ENCODE measurements at places on chromosomes 4 and X. TPM values are rescaled to one million over a fixed set of nuclear protein-coding genes. Genes with fewer than 3 reads are reported as not detected.

The NUDT10 gene
- not detected for total RNA-seq

The PRSS48 gene
- total RNA-seq, result not detected

The PARM1 gene
- total RNA-seq, result 0.22 TPM

The TSPAN6 gene
- 52.0 TPM for total RNA-seq

The SOD3 gene
- total RNA-seq, result 14.6 TPM

The FGF5 gene
- total RNA-seq, result 2.0 TPM

The SCML1 gene
- 10.3 TPM for total RNA-seq

The DAPP1 gene
- 0.76 TPM for total RNA-seq

The SHROOM4 gene
- total RNA-seq, result 1.8 TPM

The FSTL5 gene
- total RNA-seq, result 0.12 TPM

The PRSS12 gene
- total RNA-seq, result 0.59 TPM

The PRDM8 gene
- total RNA-seq, result 10.6 TPM

The PAGE1 gene
- total RNA-seq, result 1.1 TPM

The KLB gene
- total RNA-seq, result not detected

The DUSP21 gene
- not detected for total RNA-seq

The UGT2B10 gene
- not detected for total RNA-seq

The RNF150 gene
- total RNA-seq, result 4.0 TPM

The NXF2 gene
- not detected for total RNA-seq
